Keratinocyte (primary cell): ENCODE measurements at places on chromosomes 12 and 14. TPM values are rescaled to one million over a fixed set of nuclear protein-coding genes. Genes with fewer than 3 reads are reported as not detected.
A peak's percentile ranks its signal among the peaks of the same experiment; 100 is the strongest.

ANKRD33 gene
- polyA plus RNA-seq = not detected in 3 replicates

GRCh38 chr12:45400991-45401390, 185.1 kb downstream of the ANO6 start:
- DNase-seq = no peak

GRCh38 chr14:97164021-97164420, 366.8 kb downstream of the VRK1 start:
- no peak for DNase-seq

DNA sequence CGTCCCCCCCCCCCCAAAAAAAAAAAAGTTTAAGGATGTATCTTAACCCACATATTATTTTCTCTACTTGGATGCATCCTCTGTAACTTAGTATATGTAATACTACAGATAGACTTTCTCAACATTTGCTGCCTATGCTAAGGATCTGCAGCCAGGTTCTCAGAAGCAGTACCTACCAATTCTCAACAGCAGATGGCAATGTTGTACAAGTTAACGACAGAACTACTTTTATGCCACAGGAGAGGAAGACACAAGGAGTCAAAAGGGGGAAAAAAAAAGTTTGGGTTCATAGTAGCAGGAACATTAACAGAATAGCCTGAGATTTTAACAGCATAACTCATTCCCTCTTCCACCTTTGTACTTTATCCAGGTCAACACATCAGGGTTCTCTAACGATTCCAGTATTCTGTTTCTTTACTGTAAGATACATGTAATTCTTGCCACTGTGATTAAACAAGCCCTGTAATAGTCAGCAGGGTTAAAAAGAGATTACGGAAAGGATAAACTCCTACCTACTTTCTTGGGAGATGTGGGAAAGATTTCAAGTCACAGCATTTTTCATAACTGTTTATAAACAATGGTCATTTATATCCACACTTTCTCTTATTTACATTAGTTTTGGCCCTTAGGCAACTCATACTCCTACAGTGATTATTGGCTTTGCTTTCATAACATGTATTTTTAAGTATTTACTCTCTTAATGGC, 5.7 kb upstream of the NEK9 start:
- DNase-seq = peak; percentile 35

GRCh38 chr14:76917745-76918255, 91.6 kb downstream of the LRRC74A start:
- no peak for DNase-seq

DNA sequence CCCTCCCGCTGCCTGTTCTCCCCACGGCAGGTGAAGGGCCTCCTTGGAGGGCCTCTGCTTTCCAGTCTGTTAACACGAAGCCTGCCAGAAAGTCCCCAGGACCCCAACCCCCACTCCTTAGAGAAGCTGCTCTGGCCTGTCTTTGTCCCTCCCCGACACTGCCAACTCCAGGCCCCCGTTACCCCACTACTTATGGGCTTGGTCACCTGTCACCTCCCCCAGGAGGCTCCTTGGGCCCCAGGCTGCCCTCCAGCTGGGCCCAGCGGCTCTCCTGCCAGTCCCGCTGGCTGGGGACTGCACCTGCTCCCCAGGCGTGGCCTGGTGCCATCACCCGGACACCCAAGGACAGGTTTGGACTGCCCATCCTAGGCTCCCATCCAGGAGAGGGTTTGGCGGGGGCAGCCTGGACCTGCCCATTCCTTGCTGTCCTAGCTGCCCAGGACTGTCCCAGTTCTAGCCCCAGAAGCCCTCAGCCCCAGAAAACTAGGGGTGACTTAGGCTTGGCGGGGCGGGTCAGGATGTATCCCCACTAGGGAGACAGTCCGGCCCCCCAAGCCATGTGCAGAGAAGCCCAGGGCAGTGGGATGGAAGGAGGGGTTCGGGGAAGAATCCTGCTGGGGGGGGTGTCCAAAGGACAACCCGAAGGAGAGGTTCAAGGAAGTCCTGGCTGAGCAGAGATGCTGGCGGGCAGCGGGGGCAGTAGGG, 155.7 kb upstream of the C14orf180 start:
- no peak for DNase-seq

KRT73 gene
- polyA plus RNA-seq = 0.03 TPM in 1 of 3 replicates, not detected in the others

DNA sequence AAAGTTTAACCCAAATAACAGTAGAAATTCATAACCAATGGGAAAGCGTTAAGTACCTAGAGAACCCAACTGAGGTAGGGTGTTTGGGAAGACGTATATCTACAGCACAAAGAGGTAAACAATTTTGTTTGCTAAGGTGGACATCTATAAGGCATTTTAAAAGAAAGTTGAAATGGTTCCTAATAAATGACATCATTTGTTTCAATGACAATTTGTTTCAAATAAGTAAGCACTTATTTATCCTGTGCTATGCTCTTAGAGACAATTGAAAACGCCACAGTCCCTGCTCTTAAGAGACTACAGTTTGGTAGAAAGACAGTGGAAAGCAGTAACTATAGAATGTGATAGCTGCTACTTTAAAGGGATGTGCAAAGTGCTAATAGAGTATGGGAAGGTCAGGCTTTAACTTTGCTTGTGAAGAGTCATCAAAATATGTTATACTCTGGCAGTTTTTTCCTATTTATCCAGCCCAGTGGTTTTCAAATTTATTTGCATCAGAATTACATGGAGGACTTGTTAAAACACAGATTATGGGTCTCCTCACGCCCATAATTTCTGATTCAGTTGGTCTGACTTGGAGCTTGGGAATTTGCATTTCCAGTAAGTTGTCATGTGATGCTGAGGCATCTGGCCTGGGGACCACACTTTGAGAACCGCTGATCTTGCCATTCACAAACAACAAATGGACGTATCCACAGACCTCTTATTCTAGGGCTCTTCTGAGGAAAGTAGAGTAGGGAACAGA, 19.6 kb upstream of the SMCO2 start:
- DNase-seq = no peak

DNA sequence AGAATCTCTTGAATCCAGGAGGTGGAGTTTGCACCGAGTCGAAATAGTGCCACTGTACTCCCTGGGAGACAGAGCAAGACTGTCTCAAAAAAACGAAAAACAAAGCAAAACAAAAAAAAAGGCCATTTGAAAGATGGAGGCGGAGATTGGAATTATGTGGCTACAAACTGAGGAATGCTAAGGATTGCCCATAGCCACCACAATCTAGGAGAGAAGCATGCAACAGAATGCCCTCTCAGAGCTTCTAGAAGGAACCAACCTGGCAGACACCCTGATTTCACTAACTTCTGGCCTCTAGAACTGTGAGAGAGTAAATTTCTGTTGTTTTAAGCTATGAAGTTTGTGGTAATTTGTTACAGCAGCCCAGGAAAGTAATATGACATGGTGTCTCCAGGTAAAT, 50.1 kb upstream of the LIMA1 start:
- no peak for DNase-seq

STRAP gene
- 114 to 210 TPM (median 168 TPM) in 3 replicates for polyA plus RNA-seq

GRCh38 chr12:3409662-3410061, 81.3 kb upstream of the PRMT8 start:
- no peak for DNase-seq

GRCh38 chr14:88468406-88468805, 82.9 kb downstream of the SPATA7 start:
- DNase-seq = no peak

GRCh38 chr12:109741970-109742703, 28.5 kb downstream of the FAM222A start:
- DNase-seq = no peak

- peak; percentile 91 for DNase-seq
Observed at GRCh38 chr12:69966839-69967238, 141.8 kb downstream of the MYRFL start.

GRCh38 chr14:36682338-36682737, 20.7 kb downstream of the PAX9 start:
- DNase-seq = no peak

- peak; percentile 11 for DNase-seq
Observed at GRCh38 chr14:85088192-85088591, 441.8 kb upstream of the FLRT2 start.

- no peak for DNase-seq
Observed at GRCh38 chr14:67268426-67269150, 27.4 kb downstream of the PALS1 start.

- DNase-seq = no peak
Observed at GRCh38 chr14:56367416-56367815, 212.2 kb upstream of the TMEM260 start.

DNA sequence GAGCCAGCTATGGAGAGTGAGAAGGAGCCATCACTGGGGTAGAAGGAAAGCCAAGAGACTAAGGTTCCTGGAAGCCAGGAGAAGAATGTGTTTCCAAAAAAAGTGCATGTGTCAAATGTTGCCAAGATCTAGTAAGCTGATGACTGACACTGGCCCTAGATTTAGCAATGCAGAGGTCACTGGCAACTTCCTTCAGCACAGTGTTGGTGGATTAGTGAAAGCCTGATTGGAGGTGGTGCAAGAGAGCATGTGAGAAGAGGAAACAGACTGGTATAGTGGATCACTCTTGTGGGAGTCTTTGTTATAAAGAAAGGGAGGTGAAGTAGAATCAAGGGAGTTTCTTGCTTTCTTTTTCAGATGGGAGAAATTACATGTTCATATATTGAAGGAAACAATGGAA, 34.1 kb upstream of the CHGA start:
- no peak for DNase-seq

DNA sequence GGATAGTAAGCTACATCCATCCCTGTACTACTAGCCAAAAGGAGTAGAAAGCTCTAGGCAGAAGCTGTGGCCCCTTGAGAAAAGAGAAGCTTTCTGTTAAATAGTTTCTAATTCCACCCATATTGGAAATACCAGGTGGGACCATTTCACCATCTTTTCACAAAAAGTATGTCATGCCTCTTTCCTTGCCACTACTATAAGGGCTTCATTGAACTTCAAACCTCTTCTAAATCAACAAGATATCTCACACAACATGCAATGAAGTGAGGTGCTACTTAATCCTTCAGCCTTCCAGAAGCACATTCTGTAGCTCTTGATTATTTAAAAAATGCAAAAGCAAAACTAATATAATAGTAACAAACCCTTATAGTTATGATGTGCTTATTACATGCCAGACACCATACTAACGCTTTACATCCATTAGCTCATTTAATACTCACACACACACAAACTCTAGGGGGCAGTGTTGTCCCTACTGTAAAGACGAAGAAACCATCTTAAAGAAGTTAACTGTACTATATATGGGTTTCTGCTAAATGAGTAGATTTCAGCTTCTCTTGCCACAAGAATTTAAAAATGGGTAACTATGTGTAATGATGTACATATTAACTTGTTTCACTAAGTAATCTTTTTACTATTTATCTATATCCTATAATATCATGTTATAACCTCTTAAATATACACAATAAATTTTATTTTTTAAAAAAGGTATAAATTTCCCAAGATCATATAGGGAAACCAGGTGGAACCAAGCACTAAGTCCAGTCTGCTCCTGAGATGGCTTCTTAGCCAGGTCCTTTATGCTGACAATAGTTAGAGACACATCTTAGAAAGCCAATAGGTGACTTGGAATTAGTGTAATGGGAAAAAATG, 124.4 kb downstream of the RPS29 start:
- peak; percentile 55 for DNase-seq

GRCh38 chr12:55957106-55957859, 8.6 kb downstream of the PMEL start:
- no peak for DNase-seq

DNA sequence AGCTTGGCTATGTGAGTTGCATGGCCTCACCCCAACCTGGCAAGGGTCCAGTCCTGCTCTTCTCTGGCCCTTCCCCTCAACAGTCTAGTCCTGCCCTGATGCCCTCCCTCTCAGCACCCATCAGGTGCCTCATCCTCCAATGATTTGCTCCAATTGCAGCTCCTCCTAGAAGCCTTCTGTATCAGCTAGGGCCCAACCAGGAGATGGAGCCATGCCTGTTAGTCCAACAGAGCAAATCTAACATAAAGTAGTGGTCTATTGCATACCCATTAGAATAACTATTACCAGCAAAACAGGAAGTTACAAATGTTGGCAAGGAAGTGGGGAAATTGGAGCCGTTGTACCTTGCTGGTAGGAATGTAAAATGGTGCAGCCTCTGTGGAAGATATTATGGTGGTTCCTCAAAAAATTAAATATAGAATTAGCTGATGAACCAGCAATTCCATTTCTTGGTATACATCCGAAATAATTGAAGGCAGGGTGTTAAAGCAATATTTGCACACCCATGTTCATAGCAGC, 163.5 kb downstream of the VRK1 start:
- DNase-seq = no peak

DNA sequence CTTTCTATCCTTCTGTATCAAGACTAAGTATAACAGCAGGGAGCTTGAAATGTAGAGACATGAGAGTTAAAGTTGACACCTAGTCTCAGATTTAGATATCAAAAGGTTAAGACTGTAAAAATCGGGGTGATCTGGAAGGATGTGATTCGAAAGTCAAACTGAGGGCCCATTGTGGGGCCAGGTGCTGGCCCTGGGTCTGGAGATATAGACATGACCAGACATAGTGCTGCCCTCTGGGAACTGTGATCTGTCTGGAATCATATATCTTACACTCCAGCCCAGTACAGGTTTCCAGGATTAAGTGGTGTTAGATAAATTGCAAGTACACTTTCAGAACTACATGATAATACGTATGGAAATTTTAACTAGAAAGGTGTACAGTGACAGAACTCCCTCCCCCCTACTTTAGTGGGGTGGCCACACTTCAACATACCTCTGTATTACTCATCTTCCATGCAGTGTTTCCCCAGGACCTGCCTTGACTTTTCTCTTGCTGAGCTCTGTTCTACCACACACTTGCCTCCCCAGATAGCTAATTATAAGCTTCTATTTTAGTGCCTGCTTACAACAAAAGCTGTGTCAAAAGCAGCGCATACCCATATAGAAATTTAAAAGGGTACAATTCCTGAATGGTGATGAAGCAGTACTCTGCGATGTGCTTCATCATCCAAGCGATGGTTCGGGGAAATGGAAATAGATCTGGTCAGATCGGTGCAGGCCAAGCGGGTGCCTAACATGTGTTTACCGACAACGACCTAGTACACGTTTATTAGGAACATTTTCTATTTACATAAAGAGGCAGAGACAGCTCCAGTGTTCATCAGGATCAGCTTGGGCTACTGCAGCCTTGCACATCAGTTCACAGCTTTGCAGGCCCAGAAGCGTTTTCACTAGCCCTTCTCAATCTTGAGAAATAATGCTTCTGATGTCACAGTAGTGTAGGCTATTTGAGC, 68.7 kb downstream of the ARF6 start:
- no peak for DNase-seq

GRCh38 chr12:42603246-42603990, 13.9 kb upstream of the PRICKLE1 start:
- no peak for DNase-seq

DNA sequence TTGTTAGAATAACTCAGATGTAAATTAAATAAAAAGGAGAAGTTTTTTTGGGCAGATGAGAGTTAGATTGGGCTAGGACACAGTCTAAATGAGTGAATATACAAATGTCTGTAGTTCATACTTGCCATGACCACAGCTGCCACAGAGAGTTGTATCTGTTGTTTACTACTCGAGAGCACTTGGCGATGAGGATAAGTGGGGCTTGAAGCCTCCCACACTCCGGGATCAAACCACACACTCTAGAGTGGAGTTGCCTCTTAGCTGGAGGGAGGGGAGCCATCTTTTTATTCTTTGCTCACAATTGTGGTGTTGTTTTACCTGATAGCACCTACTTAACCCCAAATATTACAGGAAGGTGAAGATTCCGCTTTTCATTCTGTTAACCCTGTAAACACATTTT, 27.5 kb downstream of the BEST3 start:
- no peak for DNase-seq

CLEC14A gene
- polyA plus RNA-seq = not detected in 3 replicates
